ENCODE measurements at places on chromosomes 13 and 19.

DNA sequence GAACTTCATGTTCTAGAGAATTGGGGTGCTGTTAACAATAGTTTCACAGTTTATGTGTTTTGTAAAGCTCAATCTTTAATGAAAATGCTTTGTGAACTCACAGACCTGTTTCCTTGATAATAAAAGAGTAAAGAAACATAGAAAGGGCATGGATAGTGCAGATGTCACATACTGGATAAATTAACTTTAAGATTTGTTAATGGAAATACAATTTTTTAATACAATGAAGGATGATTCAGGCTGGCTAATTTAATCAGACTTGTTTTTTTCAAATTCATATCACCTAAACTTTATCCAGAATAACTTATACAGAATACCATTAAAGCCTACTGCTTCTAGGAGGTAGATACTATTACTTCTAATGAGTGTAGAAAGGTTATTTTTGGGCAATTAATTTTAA lies 1033.5 kb upstream of the SLC10A2 start:
- no peak for DNase-seq

GRCh38 chr13:95714142-95714832 lies 37.3 kb downstream of the DNAJC3 start:
- DNase-seq: no peak

DNA sequence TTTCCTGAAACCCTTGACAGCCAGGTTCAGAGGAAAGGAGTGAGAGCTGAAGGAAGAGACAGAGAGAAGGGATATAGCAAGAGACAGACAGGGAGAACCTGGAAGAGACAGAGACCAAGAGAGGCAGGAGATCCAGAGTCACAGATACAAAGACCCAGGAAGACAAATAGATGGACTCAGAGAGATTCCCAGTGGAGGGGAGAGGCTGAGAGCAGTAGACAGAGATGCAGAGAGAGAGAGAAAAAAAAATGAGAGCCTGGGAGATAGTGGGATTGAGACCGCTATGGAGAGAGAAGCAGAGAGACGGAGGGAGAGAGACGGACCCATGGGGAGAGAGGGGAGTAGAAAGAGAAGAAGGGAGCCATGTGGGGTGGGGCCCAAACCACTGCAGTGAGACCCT lies 763 bp downstream of the FXYD7 start:
- no peak for DNase-seq

- no peak for DNase-seq
Measured at GRCh38 chr13:30172593-30173302, 134.6 kb downstream of the KATNAL1 start.

DNA sequence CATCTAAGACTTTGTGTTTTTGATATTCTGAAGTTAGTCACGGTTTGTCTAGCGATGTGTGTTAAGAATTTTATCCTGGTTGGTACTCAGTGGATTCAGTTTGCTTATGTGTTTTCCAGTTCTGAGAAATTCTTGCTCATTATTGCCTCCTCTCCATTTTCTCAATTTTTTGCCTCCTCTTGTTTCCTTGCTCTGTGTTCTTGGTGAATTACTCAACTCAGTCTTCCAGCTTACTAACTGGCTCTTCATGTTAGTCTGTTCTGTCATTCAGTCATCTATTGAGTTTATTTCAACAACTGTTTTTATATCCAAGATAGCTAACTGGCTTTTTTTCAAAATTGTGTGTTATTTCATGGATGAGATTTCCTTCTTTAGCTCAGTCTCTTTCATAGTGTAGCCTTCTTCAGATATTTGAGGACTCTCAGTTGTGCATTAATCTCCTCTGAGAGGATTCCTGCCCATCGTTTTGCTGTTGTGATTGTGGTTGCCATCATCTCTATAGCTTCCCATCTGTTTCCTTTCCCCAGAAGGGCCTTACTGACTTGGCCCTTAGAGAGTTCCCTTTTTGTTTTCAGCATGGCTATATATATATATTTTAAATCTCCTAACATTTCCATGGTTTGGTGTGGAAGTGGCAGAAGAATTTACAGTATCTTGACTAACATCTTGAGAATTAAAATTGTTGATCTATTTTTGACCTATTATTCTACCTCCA lies 6.2 kb downstream of the SETDB2 start:
- DNase-seq: no peak

- DNase-seq: no peak
Measured at GRCh38 chr19:13401388-13401787, 104.9 kb downstream of the CACNA1A start.

GRCh38 chr19:5136073-5136855 lies 167.4 kb downstream of the KDM4B start:
- DNase-seq: no peak

DNA sequence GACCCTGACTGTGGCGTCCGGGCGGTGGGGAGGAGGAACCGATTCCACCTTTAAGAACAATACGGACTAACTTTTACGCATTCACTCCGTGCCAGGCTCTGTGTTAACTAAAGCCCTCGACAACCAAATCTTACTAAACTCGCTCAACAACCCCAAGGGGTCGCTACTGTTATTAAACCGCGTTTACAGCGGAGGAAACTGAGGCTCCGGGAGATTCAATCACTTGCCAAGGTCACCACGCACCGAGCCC lies 1.2 kb downstream of the SAMD1 start:
- DNase-seq: no peak

All from NCI-H1930 (cell line).